ENCODE measurements at places on chromosomes 7 and 10.

DNA sequence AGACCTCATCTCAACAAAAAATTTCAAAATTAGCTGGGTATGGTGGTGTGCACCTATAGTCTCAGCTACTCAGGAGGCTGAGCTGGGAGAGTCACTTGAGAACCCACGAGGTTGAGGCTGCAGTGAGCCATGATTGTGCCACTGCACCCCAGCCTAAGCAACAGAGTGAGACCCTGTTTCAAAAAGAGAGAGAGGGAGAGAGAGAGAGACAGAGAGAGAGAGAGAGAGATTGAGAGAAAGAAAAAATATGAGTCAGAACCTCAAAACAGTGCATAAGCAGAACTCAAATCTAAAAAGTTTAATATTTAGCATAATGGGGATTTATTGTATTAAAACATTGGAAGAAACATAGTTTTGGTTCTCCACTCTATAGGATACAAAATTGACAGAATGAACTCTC lies 17.5 kb upstream of the OTUD1 start:
- no peak overlapping the region for H3K27ac ChIP-seq
- H3K27me3 ChIP-seq: no peaks in the 10 kb centered on the region
- H3K4me3 ChIP-seq: no peak overlapping the region
- H3K36me3 ChIP-seq: no peaks in the 10 kb centered on the region
- H3K4me1 ChIP-seq: no peaks in the 10 kb centered on the region

- no peaks in the 10 kb centered on the region for H3K4me1 ChIP-seq
- no peak overlapping the region for H3K27ac ChIP-seq
- H3K27me3 ChIP-seq: peaks cover 25% of the 10 kb centered on the region
- H3K36me3 ChIP-seq: peaks cover 13% of the 10 kb centered on the region
- no peak for DNase-seq
Measured at GRCh38 chr10:93124580-93125318, 51.1 kb downstream of the CYP26A1 start.

DNA sequence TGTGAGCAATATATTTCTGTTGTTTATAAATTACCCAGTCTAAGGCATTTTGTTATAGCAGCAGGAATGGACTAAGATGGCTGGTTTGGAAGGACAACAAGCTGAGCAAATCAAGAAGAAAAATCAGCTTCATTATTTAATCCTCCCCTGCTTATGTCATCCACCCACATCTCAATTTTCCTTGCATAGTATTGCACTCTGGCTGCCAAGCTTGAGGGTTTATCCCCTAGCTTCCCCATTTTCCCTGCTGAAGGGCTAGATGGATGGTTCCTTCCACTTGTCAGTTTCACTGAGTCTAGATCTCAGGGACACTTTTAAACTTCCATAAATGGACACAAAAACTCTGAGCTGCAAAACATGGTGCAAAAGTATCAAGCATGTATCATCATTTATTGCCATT lies 75.2 kb upstream of the LAMB4 start:
- H3K36me3 ChIP-seq: no peaks in the 10 kb centered on the region
- H3K4me3 ChIP-seq: no peak overlapping the region
- DNase-seq: no peak

DNA sequence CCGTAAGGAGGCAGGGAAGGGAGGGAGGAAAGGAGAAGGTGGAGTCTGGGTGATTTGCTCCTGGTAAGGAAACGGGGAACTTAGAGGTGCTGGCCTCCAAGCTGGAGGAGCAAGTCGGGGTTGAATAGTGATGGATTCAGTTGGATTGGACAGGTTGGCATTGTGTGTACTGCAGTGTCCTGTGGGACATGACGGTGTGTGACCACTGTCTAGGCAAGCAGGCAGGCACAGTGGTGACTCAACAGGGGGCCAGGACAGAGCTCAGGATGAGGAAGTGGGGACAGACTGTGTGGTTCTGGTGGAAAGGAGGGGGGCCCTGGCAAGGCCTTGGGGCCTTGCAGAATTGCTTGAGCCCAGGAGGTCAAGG lies 48.8 kb downstream of the COL26A1 start:
- DNase-seq: no peak
- no peak overlapping the region for H3K27ac ChIP-seq
- H3K4me3 ChIP-seq: no peak overlapping the region
- H3K36me3 ChIP-seq: peaks cover 16% of the 10 kb centered on the region
- H3K27me3 ChIP-seq: peaks cover 62% of the 10 kb centered on the region

GRCh38 chr7:91566402-91566732 lies 302.1 kb downstream of the FZD1 start:
- H3K4me3 ChIP-seq: peak overlapping the region; percentile 51
- peaks cover 31% of the 10 kb centered on the region for H3K4me1 ChIP-seq
- peaks cover 16% of the 10 kb centered on the region for H3K27me3 ChIP-seq
- H3K27ac ChIP-seq: no peak overlapping the region
- no peak for DNase-seq
- no peaks in the 10 kb centered on the region for H3K36me3 ChIP-seq

- H3K36me3 ChIP-seq: no peaks in the 10 kb centered on the region
- peaks cover 6% of the 10 kb centered on the region for H3K4me1 ChIP-seq
- no peak overlapping the region for H3K27ac ChIP-seq
- no peak overlapping the region for H3K4me3 ChIP-seq
- DNase-seq: no peak
Measured at GRCh38 chr10:97042716-97043562, 142.8 kb downstream of the SLIT1 start.

GRCh38 chr10:124517461-124517860 lies 55.8 kb downstream of the LHPP start:
- no peak overlapping the region for H3K27ac ChIP-seq
- H3K36me3 ChIP-seq: no peaks in the 10 kb centered on the region
- H3K4me1 ChIP-seq: no peaks in the 10 kb centered on the region
- DNase-seq: no peak

DNA sequence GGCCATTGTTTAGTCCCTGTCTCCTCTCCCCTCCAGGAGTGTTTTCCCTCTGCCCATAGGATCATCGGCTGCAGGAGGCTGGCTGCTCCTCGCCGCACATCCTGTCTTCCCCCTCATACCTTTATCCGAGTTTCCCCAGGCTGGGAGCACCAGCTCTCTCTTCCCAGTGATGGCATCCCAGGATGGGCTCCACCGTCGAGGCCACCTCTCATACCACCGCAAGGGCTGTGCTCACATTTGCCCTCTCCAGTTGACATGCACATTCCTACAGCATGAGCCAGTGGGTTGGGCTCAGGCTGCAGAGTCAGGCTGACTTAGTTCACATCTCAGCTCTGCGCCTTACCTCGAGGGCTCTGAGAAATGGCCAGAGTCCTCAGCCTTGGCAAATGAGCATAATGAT lies 12.1 kb downstream of the HKDC1 start:
- peaks cover 2% of the 10 kb centered on the region for H3K27me3 ChIP-seq
- peak; percentile 81 for DNase-seq
- peak overlapping the region; percentile 54 for H3K4me3 ChIP-seq
- peaks cover 52% of the 10 kb centered on the region for H3K4me1 ChIP-seq
- no peaks in the 10 kb centered on the region for H3K36me3 ChIP-seq

DNA sequence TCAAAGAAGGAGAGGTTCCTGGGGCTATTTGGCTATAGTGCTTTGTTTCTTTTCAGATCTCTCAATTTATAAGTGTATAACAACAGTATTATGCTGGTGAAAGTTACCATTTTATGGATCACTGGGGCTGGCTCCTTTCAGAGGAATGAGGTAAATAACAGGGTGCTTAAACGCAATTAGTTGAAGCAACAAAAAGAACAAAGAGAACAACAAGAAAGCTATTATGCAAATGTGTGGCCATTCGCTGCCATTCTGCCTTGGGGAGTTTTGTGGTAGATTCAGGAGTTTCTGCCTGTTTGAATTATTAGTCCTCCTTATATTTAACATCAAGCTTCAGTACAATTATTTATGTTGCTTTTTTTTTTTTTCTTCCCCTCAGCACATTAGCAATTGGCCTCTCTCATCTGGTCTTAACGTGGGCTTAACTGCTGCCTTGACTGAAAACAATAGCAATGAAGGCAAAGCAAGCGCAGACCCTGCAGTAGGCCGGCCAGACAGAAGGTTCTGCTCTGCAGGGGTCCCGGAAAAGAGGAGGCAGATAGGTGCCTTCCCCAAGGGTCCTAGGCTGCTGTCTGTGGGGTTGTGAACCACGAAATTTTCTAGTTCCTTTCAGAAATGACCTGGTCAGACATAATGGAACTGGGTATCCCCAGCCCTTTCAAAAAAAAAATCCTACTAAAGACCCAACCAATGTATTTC lies 339.9 kb upstream of the PODXL start:
- no peak for DNase-seq
- peaks cover 6% of the 10 kb centered on the region for H3K27me3 ChIP-seq
- H3K4me3 ChIP-seq: peak overlapping the region; percentile 45
- H3K4me1 ChIP-seq: peaks cover 64% of the 10 kb centered on the region
- H3K27ac ChIP-seq: peak overlapping the region; percentile 86
- peaks cover 5% of the 10 kb centered on the region for H3K36me3 ChIP-seq
